ENCODE measurements at places on chromosomes 16 and 17.

GRCh38 chr17:36755586-36755985 lies 154.2 kb downstream of the MRM1 start:
- no peak for DNase-seq

DNA sequence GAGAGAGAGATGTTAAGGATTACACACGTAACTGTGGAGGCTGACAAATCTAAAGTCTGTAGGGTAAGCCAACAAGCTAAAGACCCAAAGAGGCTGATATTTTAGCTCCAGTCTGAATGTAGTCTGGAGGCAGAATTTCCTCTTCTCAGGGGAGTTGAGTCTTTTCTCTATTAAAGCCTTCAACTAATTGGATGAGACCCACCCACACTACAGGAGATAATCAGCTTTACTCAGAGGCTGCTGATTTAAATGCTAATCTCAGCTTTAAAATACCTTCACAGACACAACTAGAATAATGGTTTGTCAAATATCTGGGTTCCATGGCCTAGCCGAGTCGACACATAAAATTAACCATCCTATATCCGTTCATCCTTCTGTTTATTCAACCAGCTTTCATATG lies 204.3 kb upstream of the PSMD7 start:
- no peak for DNase-seq

DNA sequence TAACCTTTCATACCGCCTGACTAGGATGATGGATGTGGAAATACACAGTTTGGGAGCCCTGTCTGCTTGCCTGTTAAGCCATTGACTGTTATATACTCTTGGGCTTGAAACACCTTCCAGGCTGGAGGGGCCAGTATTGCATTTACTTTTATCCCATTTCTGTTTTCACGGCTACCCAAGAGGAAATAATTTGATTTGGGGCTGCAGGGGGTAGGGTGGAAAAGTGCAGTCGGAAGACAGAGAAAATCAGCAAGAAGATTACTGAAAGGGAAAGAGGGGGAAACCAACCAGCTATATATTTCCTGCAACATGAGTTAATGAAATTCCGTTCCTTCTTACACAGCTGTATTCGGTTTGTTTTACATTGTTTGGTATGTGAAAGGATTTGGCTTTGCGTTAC lies 202.5 kb downstream of the CDH13 start:
- DNase-seq: no peak

DNA sequence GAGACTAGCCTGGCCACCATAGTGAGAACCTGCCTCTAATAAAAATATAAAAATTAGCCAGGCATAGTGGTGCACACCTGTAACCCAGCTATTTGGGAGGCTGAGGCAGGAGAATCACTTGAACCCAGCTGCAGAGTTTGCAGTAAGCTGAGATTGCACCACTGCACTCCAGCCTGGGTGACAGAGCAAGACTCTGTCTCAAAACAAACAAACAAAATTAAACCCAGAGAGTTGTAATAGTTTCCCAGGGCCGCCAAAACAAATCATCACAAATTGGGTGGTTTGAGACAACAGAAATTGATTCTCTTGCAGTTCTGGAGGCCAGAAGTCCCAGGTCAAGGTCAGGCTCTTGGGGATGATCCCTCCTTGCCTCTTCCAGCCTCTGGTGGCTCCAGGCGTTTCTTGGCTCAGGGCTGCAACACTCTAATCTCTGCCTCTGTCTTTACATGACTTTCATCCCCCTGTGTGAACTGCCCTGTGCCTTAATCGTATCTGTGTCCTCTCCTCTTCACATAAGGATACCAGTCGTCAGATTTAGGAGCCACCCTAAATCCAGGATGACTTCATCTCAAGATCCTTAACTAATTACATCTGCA lies 100.3 kb upstream of the NOL11 start:
- DNase-seq: no peak

DNA sequence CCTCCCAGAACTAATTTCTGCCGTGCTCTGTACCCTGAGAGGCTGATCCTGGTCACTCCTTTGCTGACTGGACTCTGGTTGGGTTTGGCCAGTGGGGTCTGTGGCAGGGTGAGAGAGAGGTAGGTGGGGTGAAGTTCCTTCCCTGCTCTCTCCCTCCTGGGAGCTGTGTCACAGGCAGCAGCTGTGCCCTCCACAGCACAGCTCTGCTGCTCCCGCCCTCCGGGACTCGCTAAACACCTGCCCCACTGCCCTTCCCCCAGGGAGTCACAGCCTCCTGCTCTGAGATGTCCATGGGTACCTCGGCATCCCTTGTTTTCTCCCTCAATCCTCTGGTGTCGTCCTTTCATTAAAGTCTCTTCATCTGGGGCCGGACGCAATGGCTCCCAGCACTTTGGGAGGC lies 66.4 kb downstream of the SRCIN1 start:
- DNase-seq: no peak

All from stimulated activated CD8-positive, alpha-beta memory T cell treated with anti-CD3 and anti-CD28 coated beads, Interleukin-4, amount 100 ng/mL, for 1 hour (primary cell).